ENCODE measurements at places on chromosomes 7 and 10.

- no peak for DNase-seq
Observed at GRCh38 chr10:123270806-123271205, 116.6 kb downstream of the BUB3 start.

- DNase-seq: no peak
Observed at GRCh38 chr7:30744075-30744417, 7.9 kb upstream of the INMT start.

- DNase-seq: no peak
Observed at GRCh38 chr10:43070121-43071085, 6.5 kb upstream of the RET start.

DNA sequence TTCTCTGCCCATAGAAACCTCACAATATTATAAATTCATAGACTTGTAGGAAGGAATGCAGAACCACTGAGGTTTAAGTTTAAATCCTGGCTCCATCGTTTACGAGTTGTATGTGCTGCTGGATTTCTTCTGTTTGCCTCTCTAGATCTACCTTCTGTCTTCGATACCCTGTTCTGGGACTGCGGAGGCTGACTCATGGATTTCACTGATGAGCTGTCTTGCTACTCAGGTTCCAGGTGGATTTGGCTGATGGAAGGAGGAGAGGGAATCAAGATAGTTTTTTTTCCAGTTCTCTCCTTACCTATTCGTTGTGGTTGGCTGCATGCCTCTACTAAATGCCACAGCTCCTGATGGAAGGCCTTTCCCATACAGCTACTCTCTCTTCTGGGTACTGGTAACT, 375.8 kb downstream of the REEP3 start:
- no peak for DNase-seq

- DNase-seq: no peak
Observed at GRCh38 chr10:53808677-53809372, 992.2 kb downstream of the PCDH15 start.

- DNase-seq: no peak
Observed at GRCh38 chr7:51308265-51308664, 8.3 kb downstream of the COBL start.

- no peak for DNase-seq
Observed at GRCh38 chr7:45036796-45037195, 36.8 kb downstream of the CCM2 start.

GRCh38 chr7:16554518-16555236, 28.1 kb downstream of the LRRC72 start:
- DNase-seq: no peak

- DNase-seq: no peak
Observed at GRCh38 chr7:82534684-82535083, 91.1 kb upstream of the CACNA2D1 start.

DNA sequence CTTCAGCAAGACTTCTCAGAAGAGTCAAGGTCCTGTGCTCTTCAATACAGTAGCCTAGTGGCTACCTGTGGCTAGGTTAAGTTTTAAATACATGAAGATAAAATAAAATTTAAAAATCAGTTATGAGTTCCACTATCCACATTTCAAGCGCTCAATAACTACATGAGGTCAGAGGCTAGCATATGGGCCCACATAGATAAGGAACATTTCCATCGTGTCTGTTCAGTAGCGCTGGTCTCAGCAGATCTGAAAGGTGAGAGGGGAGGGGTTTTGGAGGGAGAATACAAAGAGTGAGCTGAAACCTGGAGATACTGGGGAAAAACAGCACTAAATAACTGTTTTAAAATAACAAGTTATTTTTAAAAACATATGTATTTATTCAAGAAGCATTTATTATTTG, 219.0 kb downstream of the TRIL start:
- no peak for DNase-seq

DNA sequence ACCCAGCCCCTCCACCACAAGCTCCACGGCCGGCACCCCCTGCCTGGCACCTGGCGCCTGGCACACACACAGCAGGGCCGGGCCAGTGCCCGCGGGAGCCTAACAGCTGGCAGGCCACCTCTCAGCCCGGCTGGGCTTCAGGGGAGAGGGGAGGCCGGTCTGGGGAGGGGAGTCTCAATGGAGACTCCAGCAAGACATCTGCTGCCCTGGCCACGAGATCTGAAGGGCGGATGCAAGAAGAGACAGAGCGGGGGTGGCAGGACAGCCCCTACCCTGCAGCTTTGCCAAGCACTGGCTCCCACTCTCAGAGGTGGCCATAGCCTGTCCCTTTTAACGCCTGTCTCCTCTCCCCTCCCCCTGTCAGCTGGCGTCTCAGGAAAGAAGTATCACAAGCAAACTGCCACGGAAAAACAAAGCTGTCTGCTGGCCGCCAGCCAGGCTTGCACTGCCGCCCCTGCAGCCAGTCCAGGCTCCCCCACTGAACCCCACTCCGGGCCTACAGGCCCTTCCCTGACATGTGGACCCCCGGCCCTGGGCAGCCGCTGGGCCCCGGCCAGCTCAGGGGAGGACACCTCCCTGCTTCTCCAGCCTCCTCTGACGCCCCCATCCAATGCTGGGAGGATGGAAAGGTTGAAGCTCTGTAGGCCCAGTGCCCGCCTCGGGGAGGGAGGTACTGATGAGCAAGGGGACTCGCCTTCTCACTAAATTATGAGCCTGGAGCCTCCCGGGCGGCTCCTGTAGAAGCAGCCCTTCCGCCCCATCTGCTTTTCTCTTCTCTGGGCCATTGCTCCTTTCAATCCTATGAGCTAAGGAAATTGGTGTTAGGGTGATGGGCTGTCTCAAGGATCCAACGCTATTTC, 178.4 kb downstream of the ARHGAP12 start:
- DNase-seq: no peak

DNA sequence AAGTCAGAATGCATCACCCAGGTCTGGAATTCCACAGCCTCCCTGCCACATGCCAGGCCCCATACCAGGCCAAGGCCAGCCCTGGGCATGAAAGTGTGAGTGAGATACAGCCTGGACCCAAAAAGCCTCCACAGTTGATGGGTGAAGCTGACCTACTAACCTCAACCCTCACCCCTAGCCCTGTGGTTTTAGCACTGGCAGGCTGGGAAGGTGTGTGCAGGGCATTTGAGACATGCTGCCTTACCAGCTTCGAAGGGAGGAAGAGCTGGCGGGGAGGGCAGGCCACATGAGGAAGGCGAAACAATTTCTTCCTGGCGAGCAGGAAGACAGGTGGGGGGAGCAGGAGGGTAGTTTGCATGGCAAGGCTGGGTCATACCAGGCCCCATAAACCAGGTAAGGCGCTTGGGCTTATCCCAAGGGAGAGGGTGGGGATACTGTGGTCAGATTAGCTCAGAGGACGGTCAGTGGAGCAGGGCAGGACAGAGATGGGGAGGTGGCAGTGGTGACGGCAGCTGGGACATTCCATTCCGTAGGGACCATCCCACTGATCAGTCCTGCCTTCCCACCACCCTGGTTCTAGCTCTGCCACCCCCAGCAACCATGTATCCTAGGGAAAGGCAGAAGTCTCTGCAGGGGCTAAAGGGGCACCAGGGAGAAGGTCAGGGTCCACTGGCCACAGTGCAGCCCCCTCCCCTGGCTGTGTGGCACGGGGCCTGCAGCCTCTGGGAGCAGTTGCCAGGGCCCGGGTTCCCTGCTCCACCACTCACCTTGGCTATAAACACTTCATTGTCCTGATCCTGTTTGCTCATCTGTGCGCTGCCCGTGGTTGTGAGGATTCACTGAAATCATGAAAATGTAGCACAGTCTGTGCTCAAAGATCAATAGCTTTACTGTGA, 155.8 kb downstream of the NRF1 start:
- DNase-seq: no peak

- DNase-seq: no peak
Observed at GRCh38 chr10:77121829-77122228, 515.8 kb downstream of the KCNMA1 start.

DNA sequence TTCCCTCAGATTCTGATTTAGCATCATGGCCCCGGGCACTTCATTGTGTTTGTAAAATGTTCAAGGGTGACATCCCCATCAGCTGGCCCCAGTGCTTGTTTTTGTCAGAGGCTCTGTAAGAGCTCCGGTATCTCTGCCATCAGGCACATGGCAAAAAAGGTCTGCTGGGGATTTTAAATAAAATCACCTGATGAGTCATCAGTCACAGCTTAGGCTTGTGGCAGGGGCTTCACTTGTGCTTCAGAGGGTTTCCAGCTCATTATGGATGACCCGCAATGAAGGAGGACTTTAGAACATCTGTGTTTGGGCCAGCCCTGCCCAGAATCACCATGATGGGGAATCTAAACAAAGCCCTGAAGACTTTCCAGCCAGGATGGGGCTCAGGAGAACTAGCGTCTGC, 259.9 kb downstream of the ZEB1 start:
- DNase-seq: no peak

DNA sequence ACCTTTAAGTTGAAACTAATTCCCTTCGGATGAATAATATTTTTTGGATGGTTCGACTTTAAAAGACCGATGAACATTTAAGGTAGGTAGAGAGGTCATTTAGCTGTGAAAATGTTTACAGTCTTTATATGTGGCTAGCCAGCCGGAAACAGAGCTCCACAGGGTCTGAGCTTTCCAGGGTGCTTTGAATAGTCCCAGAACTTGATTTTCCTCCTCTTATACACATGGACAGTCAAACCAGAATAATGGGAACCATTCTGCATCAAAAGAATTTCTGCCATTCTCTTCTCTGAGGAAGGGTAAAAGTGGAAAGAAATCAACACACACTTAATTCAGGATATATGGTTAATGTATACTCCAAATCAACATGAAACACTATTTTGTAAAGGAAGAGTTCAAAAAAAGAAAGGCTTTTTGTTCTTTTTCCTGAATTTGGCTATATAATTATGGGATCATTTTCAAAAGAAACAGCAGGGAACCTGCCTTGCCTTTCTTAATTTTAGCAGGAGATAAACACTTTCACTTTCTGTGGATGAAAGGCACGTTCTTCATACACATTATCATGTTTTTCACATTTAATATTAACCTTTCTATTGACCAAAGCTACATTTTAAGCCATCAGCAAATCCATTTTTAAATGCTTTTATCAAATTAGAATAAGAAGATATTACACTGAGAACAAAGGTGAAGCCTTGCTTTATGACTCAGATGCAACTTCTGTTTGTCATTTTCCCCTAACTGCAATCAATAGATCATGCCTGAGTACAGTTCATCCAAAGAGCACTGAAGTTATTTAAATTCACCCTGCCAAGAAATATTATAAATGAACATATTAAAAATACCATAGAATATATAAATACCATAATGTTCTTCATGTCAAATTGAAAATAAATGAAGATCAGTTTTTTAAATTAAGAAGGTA, 307.3 kb downstream of the THSD7A start:
- no peak for DNase-seq

DNA sequence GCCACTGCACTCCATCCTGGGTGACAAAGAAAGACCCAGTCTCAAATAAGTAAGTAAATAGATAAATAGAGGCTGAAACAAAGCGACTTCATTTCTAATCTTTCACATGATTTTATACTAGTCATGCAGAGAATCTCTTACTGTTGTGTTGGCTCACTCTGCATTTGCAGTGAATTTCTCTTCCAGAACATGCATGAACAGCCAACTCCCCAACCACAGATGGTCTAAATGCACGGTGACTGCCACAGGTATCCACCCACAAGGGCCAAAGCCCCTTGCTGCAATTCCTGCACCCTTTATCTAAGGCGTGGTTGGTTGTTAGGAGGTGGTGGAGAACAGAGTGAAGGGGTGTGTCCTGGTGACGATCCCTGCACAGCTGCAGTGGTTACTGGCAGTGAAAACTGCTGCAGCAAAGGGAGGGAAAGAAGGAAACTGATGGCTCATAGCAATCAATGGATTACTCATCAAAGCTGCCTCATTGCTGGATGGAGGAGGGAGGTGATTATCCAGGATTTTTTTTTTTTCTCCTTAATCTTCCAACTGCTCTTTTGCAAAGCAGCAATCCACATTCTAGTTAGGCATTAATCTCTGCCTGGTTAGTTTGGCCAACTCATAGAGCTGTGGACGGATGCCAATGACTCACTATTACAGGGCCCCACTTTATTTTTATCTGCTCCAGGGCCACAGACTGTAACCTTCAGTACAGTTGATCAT, 50.6 kb downstream of the PRTFDC1 start:
- DNase-seq: peak; percentile 20

GRCh38 chr7:131124001-131124629, 203.6 kb upstream of the MKLN1 start:
- DNase-seq: peak; percentile 62

Data from GM19239 (cell line).